ENCODE measurements at places on chromosomes 4 and X. TPM values are rescaled to one million over a fixed set of nuclear protein-coding genes. Genes with fewer than 3 reads are reported as not detected.

GRCh38 chrX:13033193-13033592, 11.2 kb downstream of the FAM9C start:
- DNase-seq, result no peak

DNA sequence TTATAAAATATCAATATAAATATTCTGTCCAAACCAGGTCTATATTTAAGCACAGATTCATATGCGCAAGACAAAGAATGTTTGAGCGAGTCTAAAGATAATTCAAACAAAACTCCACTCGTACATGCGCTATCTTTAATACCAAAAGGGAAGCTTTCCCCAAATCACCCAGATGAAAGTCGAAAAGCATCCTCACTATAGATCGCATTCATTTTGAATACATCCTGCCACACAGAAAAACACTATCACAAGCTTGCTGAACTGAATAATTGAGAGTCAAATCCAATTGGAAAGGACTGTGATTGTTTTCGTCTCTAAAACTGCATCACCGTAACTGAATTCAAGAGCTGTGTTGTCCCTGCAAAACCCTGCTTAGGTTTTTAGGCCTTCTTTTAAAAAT, 685 bp downstream of the TASL start:
- DNase-seq, result no peak

Gene TCP11X2
- 0.32 TPM for total RNA-seq

DNA sequence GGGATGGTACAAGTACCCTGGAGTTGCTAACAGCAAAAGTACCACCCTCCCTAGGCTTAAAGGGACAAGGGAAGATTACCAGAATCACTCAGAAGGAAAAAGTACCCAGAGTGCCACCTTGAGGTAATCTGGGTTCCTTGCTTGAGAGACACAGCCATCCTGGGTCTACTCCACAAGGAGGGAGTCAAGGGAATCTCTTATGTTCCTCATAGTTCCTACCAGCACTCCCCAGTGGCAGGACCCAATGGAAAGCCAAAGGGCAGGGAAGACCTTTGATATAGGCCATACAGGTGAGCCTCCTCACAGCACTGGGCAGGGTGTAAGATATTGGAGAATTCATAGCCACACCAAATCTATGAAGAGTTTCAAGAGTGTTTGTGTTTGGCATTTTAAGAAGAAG, 5.7 kb downstream of the IL2 start:
- peak; percentile 23 for DNase-seq

GRCh38 chrX:125295337-125295736, 24.3 kb upstream of the TEX13C start:
- no peak for DNase-seq

Gene PCDH7
- 6.1 TPM for total RNA-seq

GRCh38 chr4:107151173-107151572, 115.1 kb upstream of the DKK2 start:
- DNase-seq, result no peak

DNA sequence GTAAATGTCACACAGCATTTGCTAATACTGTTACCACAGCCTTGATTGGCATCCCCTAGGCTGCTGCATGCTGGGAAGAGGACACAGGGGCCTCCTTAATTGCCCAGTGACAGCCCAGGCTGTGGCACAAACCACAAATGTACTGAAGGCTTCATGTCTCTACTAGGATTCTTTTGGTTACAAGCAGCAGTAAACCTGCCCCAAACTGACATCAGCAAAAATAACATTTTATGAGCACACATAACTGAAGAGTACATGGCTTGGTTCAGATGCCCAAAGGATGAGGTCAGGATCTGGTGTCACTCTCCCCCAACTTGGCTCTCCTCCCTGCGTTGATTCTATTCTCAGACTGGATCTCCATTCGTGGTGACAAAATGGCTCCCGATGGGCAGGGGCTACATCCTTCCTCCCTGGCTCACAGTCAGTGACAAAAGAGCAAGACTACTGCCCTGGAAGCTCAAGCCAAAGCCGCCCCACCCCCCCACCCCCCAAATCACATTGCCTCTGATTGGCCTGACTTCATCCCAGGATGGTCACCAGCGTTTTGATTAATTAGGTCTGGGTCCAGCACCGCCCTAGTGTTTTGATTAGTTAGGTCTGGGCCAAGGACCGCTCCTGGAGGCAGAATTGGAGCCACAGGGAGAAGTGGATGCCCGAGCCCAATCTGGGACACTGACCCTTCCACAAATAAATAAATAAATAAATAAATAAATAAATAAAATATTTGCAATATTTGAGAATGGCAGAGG, 180.5 kb upstream of the RBPJ start:
- DNase-seq, result no peak

Gene SPANXB1
- total RNA-seq, result not detected

Gene JCHAIN
- total RNA-seq, result not detected

Gene UCP1
- total RNA-seq, result 0.29 TPM

DNA sequence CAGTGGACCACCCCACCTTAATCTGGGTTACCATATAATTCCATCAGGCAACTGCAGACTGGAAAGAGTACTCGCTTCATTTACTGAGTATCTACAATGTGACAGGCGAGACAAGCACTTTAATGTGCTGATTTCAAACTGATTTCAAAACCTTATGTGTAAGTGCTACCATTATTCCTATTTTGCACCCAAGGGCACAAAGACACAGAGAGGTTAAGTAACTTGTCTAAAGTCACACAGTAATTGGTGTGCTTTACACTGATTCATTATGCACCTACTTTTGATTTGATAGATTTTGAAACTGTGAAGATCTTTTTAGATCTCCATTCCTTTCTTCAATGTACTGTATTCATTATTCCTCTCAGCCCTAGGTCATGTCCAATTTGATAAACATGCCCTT, 192.4 kb downstream of the MGST2 start:
- DNase-seq, result no peak

DNA sequence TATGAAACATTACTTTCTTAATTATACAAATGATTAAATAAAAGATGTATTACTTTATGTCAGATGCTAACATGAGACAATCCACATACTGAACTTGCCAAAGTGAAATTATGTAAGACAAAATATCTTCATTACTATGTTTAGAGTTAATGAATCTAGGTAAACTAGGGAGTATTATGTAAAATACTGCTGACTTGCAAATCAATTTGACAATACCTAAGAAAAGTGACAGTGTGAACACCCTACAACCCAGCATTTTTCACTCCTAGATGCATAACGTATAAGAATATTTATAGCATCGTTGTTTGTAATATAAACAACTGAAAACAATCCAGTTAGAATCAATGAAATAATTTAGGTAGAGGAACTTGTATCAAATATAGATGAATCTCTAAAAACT, 546.3 kb downstream of the MAGEB5 start:
- no peak for DNase-seq

- no peak for DNase-seq
Observed at GRCh38 chr4:68141852-68142251, 12.2 kb upstream of the TMPRSS11F start.

Gene FHDC1
- 27.7 TPM for total RNA-seq

DNA sequence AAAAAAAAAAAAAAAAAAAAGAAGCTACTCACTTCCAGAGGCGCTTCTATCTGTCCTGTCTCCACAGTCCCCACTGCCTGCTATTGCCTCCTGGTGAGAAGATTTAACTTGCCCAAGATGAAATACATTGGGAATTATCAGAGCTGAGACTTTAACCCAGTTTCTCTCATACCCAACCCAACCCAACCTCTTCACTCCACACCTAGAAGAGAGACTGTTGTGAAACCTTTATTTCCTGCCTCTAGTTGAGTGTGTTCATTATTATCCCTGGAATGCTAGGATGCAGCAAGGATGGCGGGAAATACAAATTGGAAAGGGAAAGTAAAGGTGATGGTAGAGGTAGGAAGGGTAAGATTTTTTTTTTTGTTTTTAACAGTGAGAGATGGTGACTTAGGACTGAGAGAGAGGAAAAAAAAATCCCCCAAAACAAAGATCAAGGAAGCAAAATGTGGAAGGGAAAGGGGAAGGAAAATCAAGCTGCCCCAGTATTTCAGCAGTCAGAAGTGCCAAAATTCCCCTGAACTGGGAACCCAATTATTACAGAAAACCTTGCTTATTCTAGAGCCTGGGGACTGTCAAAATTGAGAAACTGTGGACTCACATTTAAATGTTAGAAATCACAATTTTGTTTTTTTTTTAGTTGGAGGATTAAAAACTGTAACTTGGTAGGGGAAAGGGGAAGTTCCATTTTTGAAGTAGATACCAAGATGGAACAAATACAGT, 253.0 kb downstream of the PTTG2 start:
- no peak for DNase-seq

Gene DCAF12L2
- 0.99 TPM for total RNA-seq

GRCh38 chr4:153497091-153497531, 31.0 kb downstream of the TMEM131L start:
- no peak for DNase-seq

Gene DDIT4L
- total RNA-seq, result 6.4 TPM

- DNase-seq, result no peak
Observed at GRCh38 chr4:105453550-105454205, 20.2 kb downstream of the PPA2 start.

- DNase-seq, result no peak
Observed at GRCh38 chr4:17619416-17620105, 5.1 kb downstream of the MED28 start.

GRCh38 chr4:8393593-8394038, 46.9 kb downstream of the ACOX3 start:
- DNase-seq, result no peak

DNA sequence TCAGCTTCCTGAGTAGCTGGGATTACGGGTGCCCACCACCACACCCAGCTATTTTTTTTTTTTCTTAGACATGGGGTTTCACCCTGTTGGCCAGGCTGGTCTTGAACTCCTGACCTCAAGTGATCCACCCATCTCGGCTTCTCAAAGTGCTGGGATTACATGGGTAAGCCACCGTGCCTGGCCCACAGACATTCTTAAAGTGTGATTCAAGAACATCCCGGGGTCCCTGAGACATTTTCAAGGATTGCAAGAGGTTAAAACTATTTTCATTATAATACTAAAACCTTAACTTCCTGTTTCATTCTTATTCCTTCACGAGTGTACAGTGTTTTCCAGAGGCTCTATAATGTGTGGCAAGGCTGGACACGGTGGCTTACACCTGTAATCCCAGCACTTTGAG, 318.7 kb downstream of the CAMK2D start:
- no peak for DNase-seq

Gene TRPC5OS
- total RNA-seq, result not detected

Gene CYLC1
- not detected for total RNA-seq

Gene IDUA
- 6.5 TPM for total RNA-seq

Gene DKK2
- 0.34 TPM for total RNA-seq

DNA sequence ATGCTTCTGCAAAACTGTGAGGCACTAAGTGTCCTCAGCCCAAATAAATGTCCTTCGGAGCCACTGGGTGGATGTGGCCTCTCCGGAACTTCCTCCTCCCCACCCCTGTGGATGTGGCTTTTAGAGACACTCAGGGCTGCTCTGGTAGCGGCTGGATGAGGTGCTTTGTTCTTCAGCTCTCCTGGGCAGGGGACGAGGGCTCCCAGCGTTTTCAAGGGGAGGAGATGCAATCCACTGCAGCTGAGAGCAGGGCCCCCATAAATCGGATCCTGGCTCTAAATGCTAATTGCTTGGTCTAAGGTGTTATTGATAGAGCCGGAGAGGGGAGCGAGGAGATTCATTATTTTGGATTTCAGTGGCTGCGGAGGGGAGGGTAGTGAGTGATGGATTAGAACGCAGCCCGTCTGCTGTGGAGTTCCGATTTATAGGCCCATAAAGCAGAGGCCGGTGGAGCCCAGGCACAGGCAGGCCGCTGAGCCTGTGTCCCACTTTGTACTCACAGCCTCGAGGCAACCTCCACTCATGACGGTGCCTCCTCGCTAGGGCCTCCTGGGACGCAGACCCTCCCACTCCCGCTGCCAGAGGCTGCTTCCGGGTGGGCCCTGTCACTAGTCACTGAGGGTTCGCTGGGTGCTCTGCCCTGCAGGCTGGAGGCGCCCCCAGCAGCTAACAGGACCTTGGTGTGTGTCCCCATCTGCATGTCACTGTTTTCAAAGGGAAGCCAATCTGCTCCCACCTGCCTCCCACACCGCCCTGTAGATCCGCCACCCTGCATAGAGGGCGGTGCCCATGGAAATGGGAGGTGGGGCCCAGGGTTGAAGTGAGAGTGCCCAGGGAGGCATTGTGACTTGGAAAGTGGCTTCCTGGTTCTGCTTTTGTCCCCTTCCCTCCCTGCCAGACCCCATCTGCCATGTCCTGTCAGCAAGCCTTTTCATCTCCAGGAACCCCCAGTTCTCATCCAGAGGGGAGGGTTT, 135.4 kb upstream of the PSAPL1 start:
- no peak for DNase-seq

DNA sequence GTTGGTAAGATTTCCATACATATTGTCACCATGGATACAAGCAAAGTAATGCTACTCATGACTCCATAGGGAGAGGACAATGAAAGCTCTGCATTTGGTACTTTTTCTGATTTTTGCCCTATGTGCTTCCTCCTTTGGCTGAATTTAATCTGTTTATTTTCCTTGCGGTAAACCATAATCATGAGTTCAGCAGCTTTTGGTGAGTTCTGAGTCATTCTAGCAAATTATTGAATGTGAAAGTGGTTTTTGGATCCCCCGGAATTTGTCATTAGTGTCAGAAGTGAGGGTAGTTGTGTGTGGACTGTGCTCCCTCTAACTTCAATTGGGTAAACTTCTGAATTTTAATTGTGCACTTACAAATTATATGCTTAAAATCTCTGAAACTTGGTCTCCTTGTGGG, 170.3 kb downstream of the MOSPD2 start:
- no peak for DNase-seq

DNA sequence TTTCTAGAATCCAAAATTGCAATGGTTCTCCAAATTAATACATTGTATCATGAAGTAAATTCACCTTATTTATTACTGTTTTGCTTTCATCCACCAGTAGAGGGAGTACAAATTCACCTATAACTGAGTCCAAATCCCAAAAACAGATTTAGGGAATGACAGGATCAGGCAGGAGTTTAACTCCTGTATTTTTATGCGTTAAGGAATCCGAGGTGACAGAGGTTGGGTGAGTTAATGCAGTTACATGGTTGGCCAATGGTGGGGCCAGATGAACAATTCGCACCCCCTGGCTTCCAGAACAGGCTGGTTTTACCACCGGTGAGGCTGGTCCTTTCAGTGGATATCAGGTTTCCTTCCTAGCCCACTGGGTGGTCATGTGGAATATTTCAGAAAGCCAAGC, 82.4 kb downstream of the MTNR1A start:
- no peak for DNase-seq

Gene HELT
- 0.35 TPM for total RNA-seq

GRCh38 chr4:89369581-89369980, 62.0 kb upstream of the GPRIN3 start:
- DNase-seq, result no peak

DNA sequence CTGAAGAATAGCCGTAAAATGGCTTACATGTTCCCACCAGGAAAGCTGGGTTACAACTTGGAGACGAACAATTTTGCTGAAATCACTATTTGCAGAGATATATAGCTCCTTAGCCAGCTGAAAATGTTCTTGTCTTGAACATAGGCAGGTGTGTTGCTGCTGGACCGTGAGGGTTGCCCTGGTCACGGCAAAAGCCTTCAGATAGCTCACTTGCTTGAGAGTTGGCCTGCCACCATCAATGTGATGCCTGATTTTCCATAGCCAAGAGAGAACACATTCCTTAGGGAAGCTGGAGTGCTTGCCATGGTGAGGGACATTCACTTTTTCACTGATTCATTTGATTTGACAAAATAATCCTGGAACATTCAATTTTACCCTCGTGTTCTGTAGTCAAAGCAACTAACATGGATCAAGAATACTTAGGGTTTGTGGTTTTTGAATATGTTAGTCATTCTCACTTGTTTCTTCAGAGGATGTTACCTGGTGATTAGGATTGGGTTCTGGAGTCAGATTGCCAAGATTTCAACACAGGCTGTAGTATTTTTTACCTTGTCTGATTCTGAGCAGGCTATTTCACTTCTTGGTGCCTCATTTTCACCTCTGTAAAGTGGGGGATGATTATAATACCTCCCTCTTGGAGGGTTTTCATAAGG, 536.9 kb downstream of the RAPGEF2 start:
- no peak for DNase-seq

Measured in H1 (cell line).